ENCODE measurements at places on chromosomes 12 and 14.

GRCh38 chr12:62335057-62335456, 74.9 kb downstream of the USP15 start:
- DNase-seq: no peak

DNA sequence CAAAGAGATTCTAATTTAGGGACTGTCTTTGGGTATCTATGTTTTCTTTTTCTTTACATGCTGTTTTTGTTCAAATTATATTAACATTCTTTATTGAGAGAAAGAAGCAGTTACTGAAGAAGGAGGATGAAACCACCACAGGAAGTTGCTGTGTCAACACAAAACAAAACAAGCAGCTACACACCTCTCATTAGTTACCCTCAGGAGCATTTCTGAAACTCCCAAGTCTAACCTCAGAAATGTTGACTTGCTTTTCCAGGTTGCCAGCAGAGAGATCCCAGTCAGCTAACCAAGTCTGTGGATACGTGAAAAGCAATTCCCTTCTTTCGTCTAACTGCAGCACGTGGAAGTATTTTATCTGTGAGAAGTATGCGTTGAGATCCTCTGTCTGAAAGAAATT, 33.5 kb downstream of the CLEC1A start:
- DNase-seq: no peak

GRCh38 chr14:20671597-20672283, 12.6 kb upstream of the RNASE4 start:
- no peak for DNase-seq

DNA sequence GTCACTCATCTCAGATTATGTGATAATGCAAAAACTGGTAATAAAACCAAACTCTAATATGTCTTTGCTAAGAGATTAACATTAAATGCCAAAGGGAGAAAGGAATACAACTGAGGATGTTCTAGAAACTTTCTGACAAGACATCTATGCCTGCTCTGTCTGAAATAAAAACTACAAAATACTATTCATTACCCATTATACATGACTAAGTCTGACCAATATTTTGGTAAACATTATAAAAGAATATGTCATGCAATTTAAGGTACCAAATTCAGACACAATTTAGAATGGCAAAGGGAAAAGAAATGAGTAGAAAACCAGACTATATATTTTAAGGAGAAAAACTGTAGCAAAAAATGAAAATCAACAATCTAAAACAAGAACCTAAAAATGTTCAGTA, 39.5 kb downstream of the UBR7 start:
- no peak for DNase-seq

DNA sequence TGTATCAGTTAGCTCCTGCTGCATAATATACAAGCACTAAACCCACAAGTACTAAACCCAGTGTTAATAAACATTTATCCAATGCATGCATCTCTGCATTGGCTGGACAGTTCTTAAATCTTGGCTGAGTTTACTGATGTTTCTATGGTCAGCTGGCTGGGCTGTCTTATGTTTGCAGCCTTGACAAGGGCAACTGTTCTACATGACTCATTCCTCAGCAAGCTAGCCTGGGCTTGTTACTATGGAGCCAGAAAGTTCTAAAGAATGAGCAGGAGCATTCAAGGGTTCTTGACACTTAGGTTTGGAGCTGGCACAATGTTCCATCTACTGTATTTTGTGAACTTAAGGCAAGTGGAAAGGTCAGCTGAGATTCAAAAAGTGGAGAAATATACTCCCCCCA, 199.1 kb downstream of the GLT1D1 start:
- no peak for DNase-seq

- no peak for DNase-seq
These were observed 26.0 kb downstream of the DDHD1 start for GRCh38 chr14:53127151-53127550.

- DNase-seq: peak; percentile 74
These were observed 52.3 kb downstream of the NEUROD4 start for GRCh38 chr12:55072083-55072482.

- no peak for DNase-seq
These were observed 663 bp upstream of the LIN7A start for GRCh38 chr12:80938397-80938796.

DNA sequence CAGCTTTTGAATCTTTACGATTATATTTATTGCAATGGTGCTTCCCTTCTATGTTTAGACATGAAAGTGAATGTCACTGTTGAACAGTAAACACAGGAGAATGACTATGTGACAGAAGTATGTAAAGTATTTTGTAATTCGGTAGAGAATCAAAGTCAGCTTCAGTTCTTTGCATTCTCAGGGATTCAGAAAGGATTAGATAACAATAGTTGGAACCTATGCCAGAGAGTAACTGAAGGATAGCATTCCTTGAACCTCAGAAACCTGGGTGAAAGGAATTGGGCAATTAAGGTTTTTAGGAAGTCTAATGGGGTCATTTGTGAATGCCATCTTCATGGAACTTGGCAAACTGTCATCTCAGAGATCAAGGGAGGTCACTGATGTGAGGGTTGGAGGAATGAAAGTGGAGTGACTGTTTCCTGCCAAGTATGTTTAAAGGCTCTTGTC, 305.3 kb upstream of the DDHD1 start:
- no peak for DNase-seq

- no peak for DNase-seq
These were observed 422.3 kb downstream of the VRK1 start for GRCh38 chr14:97219431-97220017.

GRCh38 chr14:20657216-20658211, 16.0 kb upstream of the OR6S1 start:
- DNase-seq: peak; percentile 15

- DNase-seq: no peak
These were observed 174.4 kb downstream of the TMEM121 start for GRCh38 chr14:105700622-105701288.

GRCh38 chr12:107525063-107525718, 160.4 kb upstream of the PWP1 start:
- no peak for DNase-seq

DNA sequence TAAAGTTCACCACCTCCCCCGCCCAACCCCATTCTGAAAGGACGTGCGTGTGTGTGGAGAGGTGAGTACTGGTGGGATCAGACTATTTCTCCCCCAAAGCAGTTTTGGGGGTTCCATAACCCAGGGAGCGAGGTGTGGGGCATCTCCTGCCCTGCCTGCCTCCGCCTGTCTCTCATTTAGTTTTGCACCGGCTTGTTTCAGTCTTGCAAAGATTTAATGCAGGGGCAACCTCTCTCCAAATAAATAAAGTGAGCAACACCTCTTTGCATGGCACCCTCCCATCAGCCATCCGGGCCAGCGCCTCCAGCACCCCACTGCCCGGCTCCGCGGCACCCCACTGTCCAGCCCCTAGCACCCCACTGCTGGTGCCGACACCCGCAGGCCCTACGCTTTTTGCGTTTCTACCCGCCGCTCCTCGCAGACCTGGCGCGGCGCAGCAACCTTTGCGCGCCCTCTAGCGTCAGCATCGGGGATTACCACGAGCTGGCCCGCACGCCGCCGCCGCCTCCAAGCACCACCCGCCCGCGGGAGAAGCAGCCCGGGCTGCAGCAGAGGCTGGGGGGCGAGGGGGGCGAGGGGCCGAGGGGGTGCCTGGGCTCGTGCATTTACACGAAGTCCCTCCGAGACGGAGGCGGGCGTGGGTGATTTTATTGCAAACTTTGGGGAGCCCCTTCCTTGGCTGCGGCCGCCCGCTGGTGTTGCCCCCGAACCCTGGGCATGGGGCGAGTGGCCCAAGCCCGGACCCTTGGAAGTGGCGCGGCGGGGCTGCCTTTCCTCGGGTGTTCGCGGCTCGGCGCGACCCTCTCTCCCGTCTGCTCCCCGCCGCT, 55.8 kb upstream of the VRK1 start:
- DNase-seq: no peak

GRCh38 chr12:122947352-122947792, 18.9 kb downstream of the ABCB9 start:
- peak; percentile 27 for DNase-seq

DNA sequence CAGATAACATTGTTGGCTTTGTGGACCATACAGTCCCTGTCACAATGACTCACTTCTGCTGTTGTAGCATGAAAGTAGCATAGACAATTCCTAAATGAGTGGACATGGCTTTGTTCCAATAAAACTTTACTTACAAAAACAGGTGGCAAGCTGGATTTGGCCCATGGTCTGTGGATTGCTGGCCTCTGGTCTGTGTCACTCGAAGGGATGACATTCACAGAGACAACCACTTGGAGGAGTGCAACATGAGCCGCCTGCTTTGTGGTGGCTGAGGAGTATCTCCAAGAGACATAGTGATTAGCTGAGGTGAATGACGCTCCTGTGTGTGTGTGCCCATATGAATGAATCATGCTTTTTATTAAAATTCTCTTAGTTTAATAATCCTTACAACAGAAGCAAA, 81.3 kb upstream of the NRXN3 start:
- no peak for DNase-seq

DNA sequence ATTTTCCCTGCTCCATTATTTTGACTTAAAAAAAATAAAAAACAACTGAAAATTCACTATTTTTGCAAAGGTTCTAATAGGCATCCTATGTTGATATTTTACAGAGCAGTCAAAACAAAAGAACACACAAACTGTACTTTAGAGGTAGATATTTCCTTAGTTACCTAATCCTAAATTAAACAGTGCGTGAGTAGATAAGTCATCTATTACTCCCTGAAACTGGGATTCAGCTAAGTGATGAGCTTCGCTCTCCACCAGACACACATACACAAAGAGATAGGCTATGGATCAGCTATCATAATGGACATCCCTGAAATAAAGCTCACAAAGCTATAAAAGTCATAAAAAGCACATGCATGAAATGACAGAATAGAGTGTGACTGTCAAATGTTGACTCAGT, 398.7 kb downstream of the SOX5 start:
- DNase-seq: no peak

DNA sequence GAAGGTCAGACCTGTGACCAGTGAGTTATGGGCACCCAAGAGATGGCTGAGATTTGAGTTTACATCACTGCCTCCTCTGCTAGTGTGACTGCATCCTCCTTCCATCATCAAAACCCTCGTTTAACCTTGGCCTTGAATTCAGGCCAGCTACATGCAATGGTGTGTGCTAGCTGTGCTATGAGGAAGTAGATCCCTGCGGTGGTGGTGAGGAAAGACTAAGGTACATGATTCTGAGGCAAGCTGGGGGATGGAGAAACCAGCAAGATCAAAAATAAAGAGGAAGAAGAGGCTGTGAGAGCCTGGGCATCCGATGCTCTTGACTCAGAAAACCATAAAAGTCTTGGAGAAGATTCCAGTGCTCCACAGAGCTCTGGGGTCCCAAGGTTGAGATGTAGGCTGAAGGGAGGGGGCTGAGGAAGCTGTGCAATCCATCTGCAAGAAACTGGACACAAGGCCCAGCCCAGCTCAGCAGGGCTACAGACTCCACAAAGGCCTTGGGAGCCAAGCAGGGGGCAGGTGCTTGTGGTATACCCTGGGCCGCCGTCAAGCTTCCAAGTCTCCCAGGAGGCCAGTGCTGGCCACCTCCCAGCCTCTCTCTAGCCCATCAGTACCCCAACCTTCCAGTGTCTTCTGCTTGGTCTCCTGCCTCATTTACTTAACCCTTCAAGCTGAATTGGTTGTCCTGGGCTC, 774.8 kb downstream of the VRK1 start:
- no peak for DNase-seq

DNA sequence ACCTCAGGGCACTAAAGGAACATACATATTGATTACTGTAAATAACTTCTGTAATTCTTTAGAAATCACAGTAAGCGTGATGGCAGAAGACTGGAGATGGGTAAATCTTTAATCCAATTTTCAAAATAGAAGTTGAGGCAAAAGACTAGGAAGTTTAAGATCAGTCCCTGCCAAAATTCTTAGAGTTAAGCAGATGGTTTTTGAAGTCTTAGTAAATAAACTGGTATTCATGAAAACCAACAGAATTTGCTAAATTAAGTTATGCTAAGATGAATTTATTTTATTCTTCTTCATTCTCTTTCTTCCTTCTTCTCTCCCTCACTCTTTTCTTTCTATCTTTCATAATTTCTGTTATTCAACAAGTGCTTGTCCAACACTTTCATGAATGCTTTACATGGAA, 98.4 kb upstream of the GARIN6 start:
- DNase-seq: no peak
